Fibroblast of skin of left biceps (primary cell): ENCODE measurements at places on chromosomes 13 and 19.

DNA sequence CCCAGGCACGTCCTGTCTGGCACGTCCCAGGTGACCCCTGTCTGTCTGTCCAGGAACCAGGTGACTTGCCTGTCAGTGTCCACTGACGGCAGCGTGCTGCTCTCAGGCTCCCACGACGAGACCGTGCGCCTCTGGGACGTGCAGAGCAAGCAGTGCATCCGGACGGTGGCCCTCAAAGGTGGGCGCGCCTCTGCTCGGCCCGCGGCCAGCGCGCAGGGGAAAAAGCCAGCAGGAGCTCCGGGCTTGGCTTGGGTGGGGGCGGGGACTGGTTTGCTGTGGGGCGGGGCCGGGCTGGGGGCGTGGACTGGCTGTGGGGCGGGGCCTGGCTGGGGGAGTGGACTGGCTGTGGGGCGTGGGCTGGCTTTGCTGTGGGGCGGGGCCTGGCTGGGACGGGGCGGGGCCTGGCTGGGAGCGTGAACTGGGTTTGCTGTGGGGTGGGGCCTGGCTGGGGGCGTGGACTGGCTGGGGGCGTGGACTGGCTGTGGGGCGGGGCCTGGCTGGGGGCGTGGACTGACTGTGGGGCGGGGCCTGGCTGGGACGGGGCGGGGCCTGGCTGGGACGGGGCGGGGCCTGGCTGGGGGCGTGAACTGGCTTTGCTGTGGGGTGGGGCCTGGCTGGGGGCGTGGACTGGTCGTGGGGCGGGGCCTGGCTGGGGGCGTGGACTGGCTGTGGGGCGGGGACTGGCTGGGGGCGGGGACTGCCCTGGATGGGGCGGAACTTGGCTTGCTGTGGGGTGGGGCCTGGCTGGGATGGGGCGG lies 7.2 kb downstream of the WDR18 start:
- no peak for DNase-seq

GRCh38 chr13:98652721-98653462 lies 76.0 kb upstream of the STK24 start:
- no peak for DNase-seq

GRCh38 chr13:50299546-50300249 lies 284.5 kb downstream of the KCNRG start:
- DNase-seq, result no peak

GRCh38 chr13:40528881-40529280 lies 137.6 kb downstream of the FOXO1 start:
- DNase-seq, result no peak

- DNase-seq, result no peak
Measured at GRCh38 chr13:30821421-30821820, 84.7 kb upstream of the MEDAG start.
